ENCODE measurements at places on chromosomes 1 and 21.

GRCh38 chr21:35053356-35054096, 4.4 kb upstream of the RUNX1 start:
- DNase-seq, result no peak

DNA sequence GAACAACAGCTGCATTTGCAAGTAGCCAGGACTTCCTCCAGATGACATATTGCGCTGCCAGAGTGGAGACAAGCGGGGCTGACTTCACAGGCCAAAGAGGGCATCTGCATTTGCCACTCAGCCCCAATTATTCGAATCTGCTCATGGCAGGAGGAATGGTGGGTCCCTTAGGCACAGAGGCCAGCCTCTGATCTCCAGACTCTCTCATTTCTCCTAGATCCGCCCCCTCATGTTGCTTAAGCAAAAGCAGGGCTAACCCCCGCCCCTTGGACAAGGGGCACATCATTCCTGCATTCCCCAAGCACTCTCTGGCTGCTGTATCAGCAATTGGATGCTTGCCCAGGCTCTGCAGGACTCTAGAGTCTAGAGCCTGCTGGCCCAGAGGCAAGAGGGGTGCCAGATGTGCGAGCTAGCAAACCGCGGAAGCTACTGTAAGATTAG, 262.4 kb downstream of the ST6GALNAC3 start:
- no peak for DNase-seq

GRCh38 chr1:115694805-115695204, 53.0 kb downstream of the VANGL1 start:
- no peak for DNase-seq

DNA sequence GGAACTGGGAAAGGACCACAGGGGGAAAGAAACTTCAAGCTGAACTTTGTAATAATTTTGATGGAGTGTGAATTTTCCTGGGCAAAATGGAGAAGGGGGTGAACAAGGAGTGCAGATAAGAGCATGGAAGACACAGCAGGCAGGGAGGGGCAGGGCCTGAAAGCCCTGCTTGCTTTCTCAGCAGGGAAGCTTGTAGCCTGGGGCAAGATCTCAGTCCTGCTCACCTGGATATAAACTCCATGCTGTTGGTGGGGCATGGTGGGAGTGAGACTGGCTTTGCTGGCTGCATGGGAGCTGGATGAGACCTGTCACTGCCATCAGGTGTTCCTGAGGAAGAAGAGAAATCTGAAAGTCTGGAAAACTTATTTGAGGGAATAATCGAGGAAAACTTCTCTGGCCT, 58.7 kb upstream of the RC3H1 start:
- DNase-seq, result no peak

Measured in RKO (cell line).